ENCODE measurements at places on chromosomes 7 and 10.

GRCh38 chr7:99737726-99738125, 2.7 kb upstream of the CYP3A7 start:
- no peak for DNase-seq

GRCh38 chr10:97372233-97372875, 28.8 kb downstream of the RRP12 start:
- DNase-seq: no peak

DNA sequence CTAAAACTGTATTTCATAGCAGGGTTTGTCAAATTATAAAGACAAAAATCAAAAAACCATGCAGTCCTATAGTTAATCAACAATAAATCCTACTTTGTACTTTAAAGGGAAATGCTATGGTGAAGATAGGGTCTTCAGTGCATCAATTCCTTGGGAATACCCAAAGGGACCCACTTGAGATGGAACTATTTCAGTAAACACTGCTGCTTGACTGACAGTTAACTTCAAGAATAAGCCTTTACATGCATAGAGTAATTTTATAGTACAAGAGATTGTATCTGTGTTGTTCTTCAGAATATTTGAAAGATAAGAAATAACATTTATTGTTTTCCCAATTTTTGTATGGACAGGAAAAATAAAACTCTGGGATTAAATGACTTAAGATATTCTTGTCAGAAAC, 1179.6 kb downstream of the CNTNAP2 start:
- no peak for DNase-seq

DNA sequence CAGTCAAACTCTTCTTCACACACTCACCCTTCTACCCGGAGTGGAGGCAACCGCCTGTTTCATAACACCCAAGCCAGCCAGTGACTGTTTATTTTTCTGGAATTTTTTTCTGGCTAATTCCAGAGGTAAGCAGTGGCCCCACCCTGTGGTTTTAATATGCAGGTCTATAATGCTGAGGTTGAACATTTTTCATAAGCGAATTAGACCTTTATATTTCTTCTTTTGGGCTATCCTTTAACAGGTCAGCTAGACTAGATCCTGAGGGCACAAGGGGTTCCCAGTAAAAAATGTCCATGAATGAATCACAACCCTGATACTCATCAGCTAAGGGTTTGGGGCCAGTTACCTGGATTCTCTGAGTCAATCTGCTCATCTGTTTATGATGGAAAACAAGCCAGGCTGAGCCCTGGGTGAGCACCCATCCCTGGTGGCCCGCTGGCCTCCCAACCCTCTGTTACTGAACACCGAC, 76.2 kb downstream of the GRB10 start:
- no peak for DNase-seq

DNA sequence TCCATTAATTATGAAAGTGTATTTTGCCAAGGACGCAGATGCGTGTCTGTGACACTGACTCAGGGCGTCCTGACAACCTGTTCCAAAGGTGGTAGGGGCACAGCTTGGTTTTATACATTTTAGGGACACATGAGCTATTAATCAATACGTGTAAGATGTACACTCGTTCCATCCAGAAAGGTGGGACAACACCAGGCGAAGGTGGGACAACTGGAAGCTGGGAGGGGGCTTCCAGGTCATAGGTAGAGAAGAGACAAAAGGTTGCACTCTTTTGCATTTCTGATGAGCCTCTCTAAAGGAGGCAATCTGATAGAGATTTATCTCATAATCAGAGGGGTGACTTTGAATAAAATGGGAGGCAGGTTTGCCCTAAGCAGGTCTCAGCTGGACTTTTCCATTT, 82.7 kb upstream of the ZNF746 start:
- DNase-seq: no peak

DNA sequence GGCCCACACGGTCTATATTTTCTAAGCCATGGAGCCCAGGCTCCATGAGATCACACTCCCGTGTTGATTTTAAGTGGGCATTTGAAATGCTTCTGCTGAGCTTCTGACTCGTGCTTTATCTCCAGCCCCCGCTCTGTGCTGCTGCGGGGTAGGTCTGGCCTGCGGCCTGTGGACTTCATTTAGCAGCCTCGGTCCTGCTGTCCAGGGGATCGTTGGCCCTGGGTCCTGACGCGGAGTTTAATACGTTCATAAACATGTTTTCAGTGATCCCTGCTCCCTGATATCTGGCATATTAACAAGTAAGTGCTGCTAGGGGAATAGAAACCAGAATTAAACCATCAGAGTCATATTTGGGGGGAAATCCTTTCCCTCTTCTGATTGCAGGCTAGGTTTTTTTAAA, 540.3 kb upstream of the MGMT start:
- DNase-seq: no peak

DNA sequence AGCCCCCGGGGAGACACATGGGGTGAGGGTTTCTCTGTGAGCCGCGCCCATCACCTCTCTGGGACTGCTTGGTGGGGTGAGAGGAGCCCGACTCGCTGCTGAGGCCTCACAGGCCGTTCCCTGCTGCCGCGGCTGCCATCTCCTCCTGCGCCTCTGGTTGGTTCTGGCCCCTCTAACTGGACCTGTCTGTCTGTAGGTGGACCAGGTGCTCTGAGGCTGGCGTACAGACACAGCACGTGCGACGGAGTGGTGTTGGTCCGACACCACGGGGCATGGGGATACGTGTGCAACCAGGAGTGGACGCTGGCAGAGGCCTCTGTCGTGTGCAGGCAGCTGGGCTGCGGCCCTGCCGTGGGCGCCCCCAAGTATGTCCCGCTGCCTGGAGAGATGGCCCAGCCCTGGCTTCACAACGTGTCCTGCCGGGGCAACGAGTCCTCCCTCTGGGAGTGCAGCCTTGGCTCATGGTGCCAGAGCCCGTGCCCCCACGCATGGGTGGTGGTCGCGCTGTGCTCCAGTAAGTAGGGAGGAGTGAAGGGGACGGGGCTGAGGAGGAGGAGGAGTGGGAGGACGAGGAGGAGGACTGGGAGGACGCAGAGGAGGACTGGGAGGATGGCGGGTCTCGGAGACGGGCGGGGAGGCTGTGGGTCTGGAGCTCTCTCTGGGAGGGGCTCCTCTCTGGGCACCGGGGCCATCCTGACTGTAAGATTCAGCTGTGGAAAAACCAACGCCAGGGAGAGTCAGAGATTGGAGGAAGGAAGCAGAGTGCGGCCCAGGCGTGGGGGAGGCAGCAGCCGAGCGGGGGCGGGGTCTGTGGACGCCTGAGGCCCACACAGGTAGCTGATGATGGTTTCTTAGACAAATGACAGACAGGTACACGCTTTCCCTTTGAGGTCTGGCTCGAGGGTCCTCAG, 2.6 kb downstream of the SCART1 start:
- no peak for DNase-seq

DNA sequence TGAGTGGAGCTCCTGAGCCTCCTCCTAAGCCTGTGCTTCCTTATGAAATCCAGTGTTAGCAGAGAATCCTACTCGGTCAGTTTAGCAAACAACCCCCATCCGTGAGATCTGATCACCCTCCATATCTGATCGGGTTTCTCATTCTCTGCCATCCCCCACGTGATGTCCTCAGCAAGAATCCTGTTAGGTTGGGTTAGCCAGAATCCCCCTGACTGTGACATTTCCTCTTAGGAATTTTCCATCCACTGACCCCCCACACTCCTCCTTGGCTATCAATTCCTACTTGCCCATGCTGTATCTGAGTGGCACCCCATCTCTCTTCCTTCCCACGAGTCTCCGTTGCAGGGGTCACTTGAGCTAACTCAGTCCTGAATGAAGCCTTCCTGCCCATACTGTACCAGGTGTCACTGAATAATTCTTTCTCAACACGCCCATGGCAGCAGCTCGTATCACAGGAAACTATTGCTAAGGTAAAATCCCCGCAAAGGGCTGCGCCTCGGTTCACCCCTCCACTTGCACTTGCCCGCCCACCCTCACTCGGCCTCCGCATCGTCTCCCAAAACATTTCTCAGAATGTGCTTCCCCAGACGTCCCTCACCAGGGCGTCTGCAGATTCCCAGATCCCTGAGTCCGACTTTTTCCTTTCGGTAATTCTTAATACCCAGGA, 44.1 kb downstream of the MYOF start:
- DNase-seq: no peak

Measured in HuH-7.5 (cell line).